NCI-H226 (cell line): ENCODE measurements at places on chromosomes 1 and 21.

GRCh38 chr1:162709870-162710269 is 77.6 kb downstream of the DDR2 start:
- DNase-seq: no peak

DNA sequence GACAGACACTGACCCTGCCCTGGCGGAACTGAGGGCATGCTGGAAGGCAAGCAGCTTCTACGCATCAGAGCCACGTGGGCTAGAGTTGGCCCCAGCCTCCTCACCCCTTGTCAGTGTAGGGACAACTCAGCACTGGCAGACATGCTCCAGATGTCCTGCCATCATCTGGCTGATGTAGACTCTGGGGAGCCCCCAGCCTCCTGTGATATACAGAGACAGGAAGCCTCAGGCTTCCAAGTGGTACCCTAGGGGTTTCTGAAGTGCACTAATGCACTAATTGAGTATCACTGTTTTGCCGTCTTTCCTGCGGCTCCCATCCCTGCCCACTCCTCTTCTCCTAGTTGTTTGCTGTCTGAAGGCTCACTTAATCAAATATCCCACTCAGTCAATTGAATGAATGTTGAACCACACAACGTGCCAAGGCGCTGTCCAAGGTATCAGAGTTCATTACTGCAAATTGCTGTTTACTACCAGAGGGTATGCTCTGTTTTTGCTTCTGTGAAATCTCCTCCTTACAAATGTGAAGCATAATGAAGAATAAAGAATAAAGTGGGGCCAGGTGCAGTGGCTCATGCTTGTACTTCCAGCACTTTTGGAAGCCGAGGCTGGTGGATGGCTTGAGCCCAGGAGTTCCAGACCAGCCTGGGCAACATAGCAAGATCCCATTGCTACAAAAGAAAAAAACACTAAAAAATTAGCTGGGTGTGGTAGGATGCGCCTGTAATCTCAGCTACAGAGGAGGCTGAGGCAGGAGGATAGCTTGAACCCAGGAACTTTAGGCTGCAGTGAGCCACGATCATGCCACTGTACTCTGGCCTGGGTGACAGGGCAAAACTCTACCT is 76.4 kb upstream of the ZBTB18 start:
- DNase-seq: no peak

DNA sequence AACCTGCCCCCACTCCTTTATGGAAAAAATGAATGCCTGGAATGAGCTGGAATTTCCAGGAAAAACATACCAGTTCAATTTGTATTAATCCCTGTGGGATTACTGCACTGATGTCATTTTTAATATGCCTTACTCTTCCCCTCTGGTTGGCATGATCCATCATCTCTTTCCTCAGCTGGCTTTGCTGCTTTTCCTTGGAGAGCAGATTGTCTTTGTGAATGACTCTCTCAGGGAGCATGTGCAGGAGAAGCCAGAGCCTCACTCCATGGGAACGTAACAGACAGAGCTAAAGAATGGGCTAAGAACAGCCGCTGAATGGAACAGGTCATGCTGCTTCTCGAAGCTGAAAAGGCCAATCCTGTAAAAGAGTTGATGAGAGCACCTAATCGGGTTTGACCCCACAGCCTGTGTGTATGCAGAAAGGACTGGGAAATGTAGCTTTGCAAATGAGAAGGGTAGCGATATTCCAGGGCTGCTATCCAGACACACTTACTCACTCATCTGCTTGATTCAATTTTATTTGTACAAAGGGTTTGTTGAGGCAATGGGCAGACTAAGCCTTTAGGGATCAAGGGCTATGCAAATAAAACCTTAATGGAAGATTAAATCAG is 20.7 kb downstream of the PHC2 start:
- DNase-seq: no peak

DNA sequence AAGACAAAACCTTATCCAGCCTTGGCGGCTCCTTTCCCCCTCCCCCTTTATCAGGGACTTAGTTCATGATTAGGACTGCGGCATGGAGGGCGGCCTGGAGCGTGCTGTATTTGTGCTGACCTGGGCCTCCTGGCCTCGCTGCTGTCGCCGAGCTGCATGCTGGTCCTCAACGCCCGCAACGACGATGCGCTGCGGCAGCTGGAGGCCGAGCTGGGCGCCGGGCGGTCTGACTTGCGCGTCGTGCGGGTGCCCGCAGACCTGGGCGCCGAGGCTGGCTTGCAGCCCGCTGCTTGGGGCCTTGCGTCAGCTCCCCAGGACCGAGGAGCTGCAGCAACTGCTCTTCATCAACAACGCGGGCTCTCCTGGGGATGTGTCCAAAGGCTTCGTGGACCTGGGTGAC is 70.9 kb downstream of the TM2D1 start:
- no peak for DNase-seq

DNA sequence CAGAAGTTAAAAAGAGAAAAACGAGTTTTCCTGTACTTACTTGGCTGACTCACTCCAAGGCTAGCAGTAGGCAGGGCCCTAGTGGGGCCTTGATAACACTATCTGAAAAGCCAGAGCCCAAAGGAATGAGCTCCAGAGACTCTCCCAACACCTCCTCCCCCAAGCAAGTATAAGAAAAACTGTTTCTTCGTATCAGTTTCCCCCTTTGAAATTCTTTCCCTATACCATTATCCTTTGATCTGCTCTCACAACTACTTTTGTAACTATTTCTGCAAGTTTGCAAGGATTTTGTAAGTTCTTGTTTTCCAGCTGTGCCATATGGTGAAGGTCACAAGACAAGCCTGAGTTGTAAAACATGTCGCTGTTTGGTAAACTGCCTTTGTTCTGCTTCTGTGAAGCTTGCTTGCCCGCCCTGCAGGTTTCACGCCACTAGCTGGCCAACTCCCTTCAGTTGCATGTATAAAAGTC is 36.5 kb upstream of the KCNJ15 start:
- DNase-seq: peak; percentile 33

DNA sequence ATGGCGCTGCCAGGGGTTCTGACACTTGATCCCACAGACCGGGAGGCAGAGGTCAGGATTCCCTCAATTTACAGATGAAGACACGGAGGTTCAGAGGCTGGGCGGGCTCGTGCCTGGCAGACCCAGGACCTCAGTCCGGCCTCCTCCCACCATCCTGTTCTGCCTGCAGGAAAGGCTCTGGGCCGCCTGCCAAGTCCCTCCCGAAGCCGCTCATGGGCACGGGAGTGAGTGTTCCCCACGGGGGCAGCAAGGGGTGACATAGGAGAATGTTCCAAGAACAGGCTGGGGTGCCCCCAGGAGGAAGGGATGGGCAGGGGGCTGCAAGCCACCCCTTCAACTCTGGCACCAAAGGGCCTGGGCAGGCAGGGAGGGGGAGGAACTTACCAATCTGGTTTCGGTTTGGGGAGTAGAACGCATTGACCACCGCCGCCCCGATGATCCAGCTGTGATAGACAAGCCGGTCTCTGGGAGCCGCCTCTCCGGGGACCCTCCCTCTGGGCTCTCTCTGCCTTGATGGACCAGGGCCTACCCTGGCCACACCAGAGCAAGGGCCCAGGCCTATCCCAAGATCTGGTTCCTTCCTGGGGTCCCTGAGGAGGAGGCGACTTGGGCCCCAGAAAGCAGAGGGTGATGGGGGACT is 7.5 kb downstream of the PRXL2B start:
- DNase-seq: peak; percentile 67

GRCh38 chr1:58881471-58881994 is 97.7 kb upstream of the JUN start:
- peak; percentile 62 for DNase-seq

- peak; percentile 43 for DNase-seq
Measured at GRCh38 chr1:155086128-155086741, 7.6 kb downstream of the EFNA3 start.

DNA sequence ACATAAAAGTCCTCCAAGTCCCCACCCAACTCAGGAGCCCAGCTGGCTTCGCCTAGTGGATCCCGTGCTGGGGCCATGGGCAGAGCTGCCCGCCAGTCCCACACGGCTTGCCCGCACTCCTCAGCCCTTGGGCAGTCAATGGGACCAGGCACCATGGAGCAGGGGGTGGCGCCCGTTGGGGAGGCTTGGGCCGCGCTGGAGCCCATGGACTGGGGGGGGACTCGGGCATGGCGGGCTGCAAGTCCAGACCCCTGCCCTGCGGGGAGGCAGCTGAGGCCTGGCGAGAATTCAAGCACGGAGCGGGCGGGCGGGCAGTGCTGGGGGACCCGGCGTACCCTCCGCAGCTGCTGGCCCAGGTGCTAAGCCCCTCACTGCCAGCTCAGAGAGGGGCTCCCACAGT is 249.8 kb upstream of the PLD5 start:
- no peak for DNase-seq

- no peak for DNase-seq
Measured at GRCh38 chr1:119083479-119083878, 57.0 kb downstream of the WARS2 start.

DNA sequence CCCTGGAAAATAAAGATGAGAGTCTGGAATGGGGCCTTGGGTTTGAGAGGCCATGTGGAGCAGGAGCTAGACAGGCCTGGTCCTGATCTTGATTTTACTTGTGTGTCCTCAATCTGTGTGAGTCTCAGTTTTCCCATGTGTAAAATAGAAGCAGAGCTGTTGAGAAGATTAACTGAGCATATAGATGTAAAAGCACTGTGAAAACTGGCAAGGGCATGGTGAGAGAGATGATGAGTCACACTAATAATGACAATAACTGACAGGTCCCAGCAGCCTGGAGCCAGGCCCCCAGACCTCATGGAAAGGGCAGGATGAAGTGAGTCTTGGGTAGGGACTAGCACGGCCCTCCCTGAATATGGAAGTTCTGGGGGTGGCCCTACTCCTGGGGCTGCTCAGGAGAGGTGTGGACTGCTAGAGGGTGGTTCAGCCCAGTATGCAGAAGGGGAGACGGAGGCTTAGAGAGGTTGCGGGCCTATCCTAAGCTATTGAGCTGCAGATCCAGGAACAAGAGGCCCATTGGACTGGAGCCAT is 2.8 kb upstream of the AHDC1 start:
- no peak for DNase-seq

DNA sequence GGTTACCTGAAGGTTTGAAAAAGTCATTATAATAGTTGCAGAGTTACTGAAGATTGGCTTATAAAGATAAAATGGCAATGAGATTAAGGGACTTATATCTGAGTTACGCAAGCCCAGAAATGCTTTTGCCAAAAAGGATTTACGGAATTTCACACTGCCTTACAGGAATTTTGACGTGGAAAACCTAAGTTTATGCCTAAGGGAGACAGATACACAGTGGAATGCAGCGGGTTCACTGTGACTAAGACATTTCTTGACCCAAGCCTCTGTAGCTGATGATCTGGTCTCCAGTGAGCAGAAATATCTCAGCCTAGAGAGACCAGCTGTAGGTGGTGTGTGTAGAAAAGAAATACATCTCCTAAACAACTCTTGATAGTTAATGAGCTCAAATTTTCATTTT is 10.1 kb upstream of the EXO1 start:
- DNase-seq: peak; percentile 84

DNA sequence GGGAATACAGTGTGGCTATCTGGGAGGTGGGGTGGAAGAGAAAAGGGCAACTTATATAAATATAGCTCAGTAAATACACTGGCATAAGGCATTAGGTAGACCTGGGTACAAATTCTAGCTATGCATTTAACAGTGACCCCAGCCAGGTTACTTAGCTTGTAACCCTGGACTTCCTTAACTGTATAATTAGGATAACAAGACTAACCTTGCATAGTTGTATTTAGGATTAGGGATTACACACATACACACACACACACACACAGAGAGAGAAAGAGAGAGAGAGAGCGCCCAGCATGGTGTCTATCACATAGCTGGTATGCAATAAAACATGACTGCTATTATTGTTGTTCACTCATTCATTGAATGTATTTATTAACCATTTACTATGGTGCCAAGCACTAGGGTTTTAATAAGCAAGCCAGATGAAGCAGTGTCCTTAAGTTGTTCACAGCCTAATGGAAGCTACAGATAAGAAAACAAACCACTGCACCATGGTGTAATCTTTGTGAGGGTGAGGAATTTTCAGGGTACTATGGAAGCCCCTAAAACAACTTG is 251.4 kb downstream of the ZNF648 start:
- no peak for DNase-seq

GRCh38 chr1:157098519-157098918 is 1.1 kb downstream of the ETV3L start:
- no peak for DNase-seq

DNA sequence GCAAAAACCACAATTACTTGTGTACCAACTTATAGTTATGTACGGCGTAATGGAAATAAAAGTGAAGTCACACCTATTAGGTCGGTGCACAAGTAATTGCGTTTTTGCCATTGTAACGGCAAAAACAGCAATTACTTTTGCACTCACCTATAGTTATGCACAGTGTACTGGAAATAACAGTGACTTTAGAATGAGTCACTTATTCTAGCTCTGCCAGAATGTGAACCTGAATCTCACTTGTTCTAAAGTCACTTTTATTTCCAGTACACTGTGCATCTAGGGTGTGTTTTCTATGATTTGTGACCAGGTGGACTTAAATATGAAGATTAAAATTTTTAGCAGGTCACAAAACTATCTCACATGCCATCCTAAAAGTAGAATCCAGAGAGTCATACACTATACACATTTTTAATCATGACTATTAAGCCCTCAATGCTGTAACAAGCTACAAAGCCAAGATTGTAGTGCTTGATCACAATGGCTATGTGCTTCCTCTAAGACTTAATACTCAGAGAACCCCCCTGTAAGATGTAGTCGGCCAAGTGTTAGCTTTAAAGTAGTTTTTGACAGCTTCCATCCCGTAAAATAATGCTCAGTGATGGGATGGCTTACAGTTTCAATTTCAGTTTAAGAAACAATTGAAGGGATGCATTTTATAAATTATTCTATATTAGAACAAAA is 218.8 kb downstream of the NEGR1 start:
- DNase-seq: no peak

DNA sequence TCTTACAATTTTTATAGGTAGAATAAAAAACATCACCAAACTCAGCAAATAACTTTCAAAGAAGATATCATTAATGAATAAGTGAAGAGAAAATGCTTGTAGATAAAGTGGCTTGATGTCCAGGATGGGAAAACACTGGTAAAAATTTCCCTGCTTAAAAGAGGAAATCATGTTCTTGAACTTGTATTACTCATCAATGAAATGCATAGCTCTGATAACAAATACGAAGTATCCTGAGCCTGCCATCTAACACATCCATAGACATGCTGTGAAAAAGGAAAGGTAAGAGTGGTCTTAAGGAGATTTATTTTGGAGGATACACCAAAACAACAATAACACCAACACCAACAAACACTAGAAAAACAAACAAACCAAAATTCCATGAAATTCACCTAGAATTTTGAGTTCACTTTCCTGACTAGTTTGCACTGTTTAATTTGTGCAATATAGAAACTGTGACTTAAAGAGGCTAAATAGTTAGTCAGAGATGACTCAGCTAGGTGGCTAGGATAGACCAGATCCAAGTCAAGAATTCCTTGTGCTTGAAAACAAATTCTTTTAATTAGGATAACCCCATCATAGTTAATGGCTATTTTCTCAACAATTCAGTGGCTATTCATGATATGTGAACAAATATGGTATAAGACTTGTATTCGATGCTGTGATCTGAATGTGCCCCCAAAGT is 179.8 kb upstream of the KCNK2 start:
- DNase-seq: peak; percentile 54

GRCh38 chr1:83641206-83641658 is 357.7 kb downstream of the TTLL7 start:
- no peak for DNase-seq
